ENCODE measurements at places on chromosomes 11 and 22. TPM values are rescaled to one million over a fixed set of nuclear protein-coding genes. Genes with fewer than 3 reads are reported as not detected.

GRK2 gene
- total RNA-seq, result 42.0 TPM

MCHR1 gene
- 5.5 TPM for total RNA-seq

IGSF9B gene
- total RNA-seq, result not detected

SLC22A12 gene
- not detected for total RNA-seq

CASP4 gene
- 145 TPM for total RNA-seq

RAB36 gene
- total RNA-seq, result 5.8 TPM

RPLP2 gene
- total RNA-seq, result 226 TPM

C11orf86 gene
- total RNA-seq, result not detected

MRE11 gene
- total RNA-seq, result 14.5 TPM

GRK3 gene
- 1.4 TPM for total RNA-seq

HBD gene
- not detected for total RNA-seq

HSD17B12 gene
- 109 TPM for total RNA-seq

CYP2D6 gene
- 0.46 TPM for total RNA-seq

MS4A1 gene
- not detected for total RNA-seq

KRTAP5-2 gene
- total RNA-seq, result not detected

MAPK1 gene
- total RNA-seq, result 69.1 TPM

TCN1 gene
- 8.7 TPM for total RNA-seq

ACRV1 gene
- total RNA-seq, result under 0.01 TPM

CSF2RB gene
- total RNA-seq, result not detected

Data from melanocyte of skin (primary cell).